Activated T-helper 1 cell treated with anti-CD3 and anti-CD28 coated beads, Interleukin-2, amount 50 U/mL, for 16 hours (primary cell): ENCODE measurements at places on chromosomes 3 and 15.

DNA sequence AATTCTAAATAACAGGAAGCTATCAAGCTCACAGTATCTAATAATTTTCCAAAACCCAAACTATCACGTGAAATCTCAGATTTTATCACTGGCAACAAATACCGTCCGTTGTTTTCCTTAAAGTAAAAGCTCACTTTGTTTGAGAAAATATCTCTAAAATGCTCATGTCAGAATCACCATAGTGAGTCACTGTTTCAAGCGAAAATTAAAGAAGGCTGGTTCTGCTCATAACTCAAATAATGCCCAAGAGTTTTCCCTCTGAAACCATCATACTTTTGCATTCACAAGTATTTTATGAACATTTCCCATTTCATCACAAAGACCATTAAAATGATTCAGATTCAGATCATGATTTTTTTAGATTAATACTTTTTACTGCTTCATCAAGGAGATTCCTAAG lies 50.6 kb downstream of the TBL1XR1 start:
- DNase-seq = no peak

- DNase-seq = no peak
Observed at GRCh38 chr3:161070980-161071663, 34.0 kb downstream of the B3GALNT1 start.

GRCh38 chr15:73897441-73898261 lies 24.3 kb downstream of the TBC1D21 start:
- no peak for DNase-seq

DNA sequence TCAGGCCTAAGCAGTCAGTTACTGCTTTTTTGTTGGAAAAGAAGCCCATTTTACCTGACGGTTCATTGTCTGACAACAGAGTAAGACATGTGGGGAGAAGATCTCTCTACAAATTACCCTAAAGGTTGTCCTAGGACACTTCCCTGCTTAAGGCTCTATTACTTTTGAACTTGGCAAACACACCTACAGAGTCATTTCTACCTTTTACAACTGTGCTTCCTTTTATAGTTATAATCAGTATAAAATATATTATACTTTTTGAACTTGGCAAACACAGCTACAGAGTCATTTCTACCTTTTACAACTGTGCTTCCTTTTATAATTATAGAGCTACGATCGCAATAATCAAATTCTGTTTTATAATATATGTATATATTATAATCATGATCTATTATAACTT lies 215.0 kb downstream of the TPRG1 start:
- DNase-seq = no peak

- no peak for DNase-seq
Observed at GRCh38 chr3:8201886-8202285, 299.7 kb upstream of the LMCD1 start.

DNA sequence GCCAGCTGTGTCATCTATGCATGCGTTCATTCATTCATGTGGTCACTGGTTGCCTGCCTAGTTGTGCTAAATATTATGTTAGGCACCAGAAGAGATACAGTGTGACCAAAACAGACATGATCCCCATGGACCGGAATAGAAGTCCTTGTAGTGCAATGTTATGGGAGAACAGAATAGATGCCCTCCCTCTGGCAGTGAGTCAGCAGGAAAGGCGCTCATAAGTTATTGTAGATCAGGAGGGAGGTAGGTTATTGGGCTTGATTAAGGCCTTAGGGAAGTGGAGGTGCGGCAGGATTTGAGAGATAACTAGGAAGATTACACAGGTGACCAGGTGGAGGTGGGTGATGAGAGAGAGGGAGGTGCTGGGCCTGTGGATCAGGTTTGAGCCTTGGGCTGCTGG lies 5.2 kb downstream of the MCTP2 start:
- DNase-seq = no peak

GRCh38 chr3:115227461-115227860 lies 80.4 kb upstream of the ZBTB20 start:
- no peak for DNase-seq

DNA sequence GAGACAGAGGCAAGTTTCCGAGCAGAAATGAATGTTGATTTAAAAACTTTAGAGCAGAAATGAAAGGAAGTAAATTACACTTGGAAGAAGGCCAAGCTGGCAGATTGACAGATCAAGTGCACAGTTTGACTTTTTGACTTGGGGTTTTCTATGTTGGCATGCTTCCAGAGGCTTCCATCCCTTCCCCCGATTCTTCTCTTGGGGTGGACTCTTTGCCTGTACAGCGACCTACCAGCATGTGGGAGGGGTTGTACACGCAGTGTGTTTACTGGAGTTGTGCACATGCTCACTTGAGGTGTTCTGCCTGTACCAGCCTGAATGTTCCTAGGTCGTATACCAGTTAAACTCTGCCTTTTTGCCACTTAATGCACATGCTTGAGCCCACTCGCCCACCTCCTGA lies 701.5 kb upstream of the GBE1 start:
- no peak for DNase-seq

DNA sequence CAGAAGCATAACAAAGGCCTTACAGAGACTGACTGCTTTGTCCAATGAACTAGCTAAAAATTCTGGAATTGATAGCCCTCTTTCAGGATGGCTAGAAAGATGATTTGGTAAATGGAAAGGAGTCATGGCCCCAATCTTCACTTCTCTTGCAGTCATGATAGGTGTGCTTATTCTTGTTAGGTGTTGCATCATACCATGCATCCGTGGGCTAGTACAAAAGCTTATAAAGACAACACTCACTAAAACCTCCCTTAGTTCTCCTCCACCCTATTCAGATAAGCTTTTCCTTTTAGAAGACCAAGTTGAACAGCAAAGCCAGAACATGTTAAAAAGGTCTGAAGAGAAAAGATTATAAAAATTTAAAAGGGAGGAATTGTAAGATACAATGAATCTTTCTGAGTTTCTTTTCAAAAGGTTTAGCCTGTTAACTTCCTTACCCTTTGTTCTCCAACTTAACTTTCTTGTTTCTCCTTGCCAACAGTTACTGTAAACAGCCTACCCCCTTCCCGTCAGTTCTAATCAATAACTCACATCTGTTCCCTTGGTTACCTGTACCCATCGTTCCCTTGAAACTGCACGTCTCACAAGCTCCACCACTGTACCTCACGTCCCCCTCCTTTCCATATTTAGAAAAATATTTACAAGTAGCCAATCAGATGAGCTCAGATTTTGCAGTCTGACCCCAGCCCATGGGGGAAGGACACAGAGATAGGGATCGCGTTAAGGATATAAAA lies 105.8 kb downstream of the ZBBX start:
- DNase-seq = no peak

GRCh38 chr15:75436881-75437280 lies 14.6 kb downstream of the SIN3A start:
- no peak for DNase-seq

- DNase-seq = no peak
Observed at GRCh38 chr3:35832140-35832571, 192.8 kb downstream of the ARPP21 start.

DNA sequence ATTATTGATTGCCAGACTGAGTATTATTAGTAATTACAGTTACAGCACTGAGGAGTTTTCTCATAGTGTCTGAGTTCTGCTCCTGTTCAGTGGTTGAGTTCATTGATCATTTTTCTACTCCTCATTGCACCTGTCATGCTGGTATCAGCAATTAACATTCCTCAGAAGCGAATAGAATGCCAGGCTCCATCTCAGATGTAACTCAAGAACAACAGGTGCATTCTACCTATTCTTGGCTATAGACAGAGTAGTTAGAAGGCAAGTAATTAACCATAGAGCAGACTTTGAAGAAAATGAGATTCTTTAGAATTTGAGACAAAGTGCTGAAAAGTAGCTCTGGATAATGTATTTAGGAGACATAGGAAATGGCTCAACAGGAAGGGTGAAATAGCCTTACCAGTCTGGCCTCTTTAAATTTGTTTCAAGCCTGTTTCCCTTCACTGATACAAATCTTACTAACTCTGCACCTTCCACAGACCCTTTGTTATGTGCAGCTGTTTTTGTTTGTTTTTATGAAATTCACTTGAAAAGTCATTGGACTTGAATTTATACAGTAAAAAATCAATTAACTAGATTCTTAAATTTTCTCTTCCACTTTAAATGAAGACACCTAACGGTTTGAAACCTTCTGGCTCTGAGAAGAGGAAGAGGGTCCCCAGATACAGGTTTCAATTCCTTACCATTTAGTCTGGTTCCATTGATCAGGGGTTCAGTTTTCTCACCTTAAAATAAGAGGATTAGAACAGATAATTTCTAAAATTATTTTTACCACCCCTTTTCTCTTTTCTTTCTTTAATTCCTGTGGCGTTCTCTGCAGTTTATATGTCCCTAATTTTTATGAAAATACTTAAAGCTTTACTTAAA lies 109.6 kb downstream of the FNDC3B start:
- DNase-seq = no peak

GRCh38 chr3:126307591-126308393 lies 49.4 kb downstream of the KLF15 start:
- DNase-seq = no peak

DNA sequence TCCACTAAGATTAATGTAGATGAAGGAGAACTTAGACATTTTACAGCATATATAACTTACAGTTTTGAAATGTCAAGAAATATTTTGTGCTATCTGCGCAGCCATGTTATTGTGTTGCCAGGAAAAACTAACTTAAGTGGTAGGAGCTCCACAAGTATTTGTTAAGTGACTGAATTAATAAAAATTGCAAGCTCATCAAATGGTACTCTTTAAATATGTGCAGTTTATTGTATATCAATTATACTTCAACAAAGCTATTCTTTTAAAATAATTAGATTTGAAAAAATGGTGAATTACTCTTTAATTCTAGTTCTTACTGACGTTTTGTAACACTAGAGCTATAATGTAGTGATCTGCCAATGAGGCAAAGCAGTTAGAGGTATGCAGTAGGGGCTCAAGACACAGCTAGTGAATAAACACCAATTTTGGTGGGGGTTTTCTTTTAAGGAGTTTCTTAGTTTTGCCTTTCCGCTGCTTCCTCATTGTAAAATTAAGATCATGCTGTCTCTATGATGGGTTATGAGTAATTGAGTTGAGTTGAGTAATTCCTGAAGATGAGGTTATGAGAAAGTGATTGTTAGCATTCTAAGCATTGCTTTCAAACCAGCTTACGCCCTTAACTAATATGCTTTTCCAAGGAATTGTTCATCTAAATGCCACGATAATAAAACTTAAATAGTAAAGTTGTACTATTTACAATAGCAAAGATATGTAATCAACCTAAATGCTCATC lies 10.9 kb upstream of the LXN start:
- no peak for DNase-seq

DNA sequence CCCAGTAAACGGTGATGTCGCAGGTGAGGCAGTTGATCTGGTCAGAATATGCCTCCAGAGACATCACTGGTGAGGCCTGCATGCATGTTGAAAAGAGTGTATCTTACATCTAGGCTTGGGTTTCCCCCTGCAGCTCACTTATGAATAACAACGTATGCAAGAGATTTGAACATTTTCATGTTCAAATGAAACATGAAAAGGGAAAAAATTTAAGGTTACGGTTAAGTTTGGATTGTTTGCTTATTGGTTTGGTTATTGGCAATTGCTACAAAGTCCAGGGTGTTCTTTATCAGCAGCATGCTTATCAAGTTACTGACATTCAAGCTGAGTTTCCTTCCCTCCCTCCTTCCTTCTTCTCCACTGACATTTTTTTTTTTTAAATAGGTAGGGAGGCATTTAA lies 123.2 kb downstream of the IGF1R start:
- DNase-seq = no peak

DNA sequence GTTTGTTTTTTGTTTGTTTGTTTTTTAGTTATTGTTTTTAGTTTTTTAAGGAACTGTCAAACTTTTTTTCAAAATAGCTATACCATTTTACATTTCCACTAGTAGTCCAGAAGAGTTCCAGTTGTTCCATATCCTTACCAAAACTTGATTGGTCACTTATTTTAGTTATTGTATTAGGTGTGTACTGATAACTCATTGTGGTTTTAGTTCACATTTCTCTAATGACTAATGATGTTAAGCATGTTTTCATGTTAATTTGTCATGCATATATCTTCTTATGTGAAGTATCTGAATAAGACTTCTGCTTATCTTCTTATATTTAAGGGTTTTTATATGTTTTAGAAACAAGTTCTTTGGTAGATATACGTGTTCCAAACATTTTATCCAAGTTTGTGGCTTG lies 89.5 kb downstream of the CD200R1L start:
- DNase-seq = no peak

DNA sequence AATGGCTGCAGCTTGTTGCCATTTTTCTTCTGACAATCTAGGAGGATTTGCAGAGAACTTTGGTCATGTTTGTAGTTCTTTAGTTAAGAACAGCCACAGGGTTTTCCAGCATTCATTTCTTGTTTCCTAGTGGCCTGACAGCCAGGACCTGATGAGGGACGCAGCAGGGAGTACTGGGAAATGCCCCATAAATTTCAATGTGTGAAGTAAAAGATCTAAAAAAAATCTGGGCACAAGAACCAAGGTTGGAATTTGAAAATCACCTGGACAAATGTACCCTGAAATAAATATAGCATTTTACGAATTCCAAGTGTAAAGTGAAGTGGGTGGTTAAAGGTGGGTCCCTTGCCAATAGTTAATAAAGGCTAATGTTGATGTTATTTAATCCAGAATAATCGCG lies 195.0 kb downstream of the ZIC1 start:
- no peak for DNase-seq
